ENCODE measurements at places on chromosomes 1 and 21.

- DNase-seq: no peak
These were observed 37.0 kb downstream of the ARHGEF10L start for GRCh38 chr1:17576519-17576853.

DNA sequence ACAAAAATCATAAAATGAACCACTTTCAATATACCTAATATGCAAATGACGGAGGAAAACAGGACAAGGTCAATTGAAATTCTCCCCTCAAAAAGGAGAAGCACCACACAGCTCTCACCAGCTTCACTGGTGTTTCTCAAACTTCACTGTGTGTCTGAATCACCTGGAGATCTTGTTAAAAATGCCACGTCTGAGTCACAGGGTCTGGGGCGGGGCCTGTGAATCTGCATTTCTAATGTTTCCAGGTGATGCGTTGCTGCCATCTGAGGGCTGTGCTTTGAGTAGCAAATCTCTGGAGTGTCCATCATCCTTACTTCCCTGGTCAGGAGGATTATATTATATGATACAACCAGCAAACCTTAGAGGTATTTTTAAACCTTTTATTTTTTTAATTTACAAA, 9.0 kb downstream of the CLDN19 start:
- DNase-seq: no peak

DNA sequence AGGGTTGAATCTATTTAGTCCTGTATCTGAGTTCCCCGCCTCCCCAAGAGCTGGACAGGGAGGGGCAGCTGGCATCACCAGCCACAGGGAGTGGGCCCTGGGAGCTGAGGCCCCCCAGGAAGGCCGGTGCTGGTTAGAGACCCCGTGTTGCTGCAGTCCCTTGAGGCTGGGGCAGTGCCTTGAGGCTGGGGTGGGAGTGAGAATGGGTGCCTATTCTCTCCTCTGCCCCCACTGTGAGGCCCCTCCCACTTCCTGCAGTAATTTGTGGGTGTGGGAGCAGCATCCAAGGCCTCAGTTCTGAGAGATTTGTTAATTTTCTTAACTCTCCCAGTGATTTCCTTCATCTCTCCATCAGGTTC, 2.5 kb upstream of the TRAPPC3 start:
- DNase-seq: no peak

DNA sequence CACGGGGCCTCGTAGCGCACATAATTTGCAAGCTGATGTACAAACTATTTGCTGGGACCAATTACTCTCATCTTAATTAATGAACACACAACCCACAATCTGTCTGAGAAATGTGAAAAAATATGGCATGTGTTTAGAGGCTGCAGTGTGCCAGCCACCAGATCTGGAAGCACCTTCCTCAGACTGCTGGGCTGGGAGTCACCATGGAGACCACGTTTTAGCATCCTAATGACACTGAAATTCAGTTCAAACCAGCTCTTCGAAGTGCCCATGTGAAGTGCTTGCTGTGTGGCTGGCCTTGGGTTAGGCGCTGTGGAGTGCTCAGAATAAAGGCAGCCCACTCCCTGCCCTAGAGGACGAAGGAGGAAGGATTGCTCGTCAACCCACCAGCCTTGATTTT, 482.4 kb downstream of the OMA1 start:
- DNase-seq: no peak

- no peak for DNase-seq
These were observed 42.4 kb upstream of the AK4 start for GRCh38 chr1:65105596-65105995.

DNA sequence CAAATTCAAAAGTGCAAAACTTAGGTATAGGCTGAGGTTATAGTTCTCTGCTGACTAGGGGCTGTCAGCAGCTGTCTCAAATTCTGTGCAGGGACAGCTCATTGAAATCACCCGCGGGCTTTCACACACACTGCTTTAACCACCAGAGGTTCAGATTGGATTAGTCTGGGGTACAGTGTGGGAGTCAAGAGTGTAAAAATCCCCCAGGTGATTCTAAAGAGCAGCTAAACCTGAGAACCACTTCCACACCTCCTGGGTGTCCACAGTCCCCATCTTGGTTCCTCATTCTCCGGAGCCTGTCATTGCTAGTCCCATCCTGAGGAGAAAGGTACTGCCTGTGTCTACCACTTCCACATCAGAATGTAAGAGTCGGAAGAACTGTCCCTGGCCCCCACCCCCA, 9.9 kb upstream of the TDRD10 start:
- no peak for DNase-seq

DNA sequence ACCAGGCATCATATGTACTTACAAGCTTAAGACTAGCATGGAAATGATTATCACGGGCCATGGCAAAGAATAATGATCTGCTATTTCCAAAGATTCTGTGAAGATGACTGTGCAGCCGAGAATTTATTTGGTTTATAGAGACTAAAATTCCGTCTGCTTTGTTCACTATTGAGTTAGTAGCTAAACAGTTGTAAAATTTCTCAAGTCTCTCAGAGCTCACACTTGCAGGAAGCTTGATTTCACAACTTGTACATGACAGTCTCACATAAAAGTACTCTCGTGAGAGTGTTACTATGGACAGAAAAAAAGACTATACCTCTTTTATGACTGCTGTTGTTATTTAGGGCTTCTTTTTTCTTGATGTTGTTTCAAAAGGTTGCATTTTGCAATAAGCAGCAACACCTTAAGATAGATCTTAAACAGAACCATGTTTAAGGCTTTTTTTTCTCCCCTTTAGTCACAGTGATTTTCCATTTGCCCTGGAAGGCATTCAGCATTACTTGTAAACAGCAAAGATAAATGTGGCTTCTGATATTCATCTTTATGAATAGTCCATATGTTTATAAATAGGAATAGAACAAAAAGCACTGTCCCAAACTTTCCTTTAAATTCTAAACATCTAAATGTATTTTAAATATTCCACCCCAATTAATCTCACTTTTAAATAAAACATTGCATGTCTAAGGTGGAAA, 24.8 kb downstream of the ST6GALNAC5 start:
- no peak for DNase-seq

GRCh38 chr1:23977854-23978191, 2.3 kb downstream of the SRSF10 start:
- DNase-seq: no peak
